Activated CD4-positive, alpha-beta T cell treated with anti-CD3 and anti-CD28 coated beads, Interleukin-10, Interleukin-2, amounts not matched to agents 100 ng/mL and 50 ng/mL, durations not matched to agents 16 hours and 8 hours (primary cell): ENCODE measurements at places on chromosomes 7 and 10.
A peak's percentile ranks its signal among the peaks of the same experiment; 100 is the strongest.

DNA sequence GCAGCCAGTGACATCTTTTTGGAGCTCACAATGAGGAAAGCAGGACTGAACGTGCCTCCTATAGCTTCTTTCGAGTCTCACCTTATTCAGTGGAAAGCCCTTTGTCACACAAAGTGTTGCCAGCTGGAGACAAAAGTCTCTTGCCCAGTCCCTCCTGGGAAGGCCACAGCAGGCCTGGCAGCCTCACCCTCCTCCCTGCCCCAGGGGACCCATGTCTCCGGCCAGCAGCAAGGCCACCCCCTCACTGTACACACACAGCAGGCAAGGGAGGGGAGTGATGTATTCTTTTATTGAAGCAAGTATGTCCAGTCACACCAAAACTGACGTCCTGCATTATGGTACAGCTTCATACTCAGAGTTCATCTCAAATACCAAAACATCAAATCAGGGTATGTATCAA lies 56.0 kb downstream of the CSGALNACT2 start:
- DNase-seq: no peak

GRCh38 chr7:82714883-82715282 lies 271.3 kb upstream of the CACNA2D1 start:
- no peak for DNase-seq

GRCh38 chr10:91820144-91820543 lies 21.9 kb downstream of the TNKS2 start:
- no peak for DNase-seq

DNA sequence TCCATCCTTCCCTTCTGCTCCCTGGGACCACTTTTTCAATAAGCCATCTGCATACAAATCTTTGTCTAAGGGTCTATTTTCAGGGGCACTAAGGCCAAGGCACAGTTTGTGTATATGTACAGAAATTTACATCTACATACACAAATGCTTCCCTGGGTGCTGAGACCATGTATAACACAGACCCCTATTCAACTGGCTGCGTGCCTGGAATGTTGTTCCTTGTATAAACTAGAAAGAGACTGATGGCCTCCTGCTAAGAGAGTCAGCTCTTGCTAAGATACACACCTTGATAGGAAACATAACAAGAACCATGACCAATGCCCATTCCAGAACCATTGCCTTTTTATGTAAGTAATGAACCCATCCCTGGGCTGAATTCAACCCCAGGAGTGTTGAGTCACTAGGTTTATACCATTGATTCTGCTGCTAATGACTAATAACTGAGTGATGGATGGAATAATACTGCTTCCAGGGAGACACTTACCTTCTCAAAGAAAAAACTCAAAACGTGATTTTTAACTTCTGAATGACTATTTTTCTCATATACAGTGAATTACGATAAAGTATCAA lies 290.7 kb downstream of the FGFR2 start:
- no peak for DNase-seq

GRCh38 chr7:26700386-26700785 lies 164.0 kb downstream of the SKAP2 start:
- no peak for DNase-seq

GRCh38 chr7:152395112-152395511 lies 40.7 kb downstream of the KMT2C start:
- no peak for DNase-seq

GRCh38 chr7:98314469-98314868 lies 33.0 kb downstream of the BRI3 start:
- no peak for DNase-seq

DNA sequence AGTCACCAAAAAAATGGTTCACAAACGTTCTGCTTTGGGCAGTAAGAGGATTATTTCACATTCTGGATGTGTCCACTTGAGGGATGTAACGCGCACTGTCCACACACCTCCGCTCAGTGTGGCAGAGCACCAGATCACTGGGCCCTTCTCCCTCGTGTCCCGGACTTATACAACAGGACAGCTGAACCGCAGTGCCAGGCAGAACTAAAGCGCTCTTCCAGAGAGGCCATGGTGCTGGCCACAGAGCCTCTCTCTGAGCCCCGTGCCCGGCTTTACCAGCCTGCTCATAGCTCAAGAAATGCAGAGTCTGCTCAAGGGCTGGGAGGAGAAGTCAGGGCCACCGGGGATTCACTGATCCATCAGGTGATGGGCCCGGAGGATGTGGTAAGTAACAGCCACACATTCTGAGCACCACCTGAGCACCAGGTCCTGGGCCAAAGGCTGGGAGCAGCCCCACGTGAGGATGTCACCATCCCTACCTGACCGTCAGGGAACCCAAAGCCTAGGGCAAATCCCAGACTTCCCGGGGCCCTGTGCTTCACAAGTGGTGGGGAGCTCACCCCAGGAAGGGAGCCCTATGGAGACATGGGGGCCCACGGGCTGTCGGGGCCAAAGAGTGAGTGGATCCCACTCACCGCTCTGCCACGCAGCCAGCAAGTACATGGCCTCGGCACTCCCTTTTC lies 74.9 kb downstream of the FAM53B start:
- DNase-seq: no peak

- DNase-seq: no peak
These were observed 11.4 kb upstream of the TACR2 start for GRCh38 chr10:69428165-69428564.

GRCh38 chr7:84216472-84216871 lies 21.9 kb upstream of the SEMA3A start:
- DNase-seq: no peak

DNA sequence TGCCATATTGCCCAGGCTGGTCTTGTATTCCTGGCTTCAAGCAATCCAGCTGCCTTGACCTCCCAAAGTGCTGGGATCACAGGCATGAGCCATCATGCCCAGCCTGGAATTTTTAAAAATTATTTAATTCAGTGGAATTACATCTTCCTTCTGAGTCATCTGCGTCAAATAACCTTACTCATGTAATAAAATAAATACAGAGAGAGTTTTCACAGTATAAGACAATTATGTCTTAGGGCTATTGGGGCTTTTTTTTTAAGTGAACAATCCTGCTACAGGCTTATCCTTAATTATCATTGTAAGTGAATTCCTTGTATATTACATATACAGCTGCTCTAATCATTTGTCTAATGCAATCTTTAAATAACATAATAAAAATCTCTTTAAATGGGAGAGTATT lies 108.3 kb downstream of the MAPK8 start:
- DNase-seq: no peak

GRCh38 chr10:33706746-33707145 lies 372.3 kb upstream of the NRP1 start:
- no peak for DNase-seq

DNA sequence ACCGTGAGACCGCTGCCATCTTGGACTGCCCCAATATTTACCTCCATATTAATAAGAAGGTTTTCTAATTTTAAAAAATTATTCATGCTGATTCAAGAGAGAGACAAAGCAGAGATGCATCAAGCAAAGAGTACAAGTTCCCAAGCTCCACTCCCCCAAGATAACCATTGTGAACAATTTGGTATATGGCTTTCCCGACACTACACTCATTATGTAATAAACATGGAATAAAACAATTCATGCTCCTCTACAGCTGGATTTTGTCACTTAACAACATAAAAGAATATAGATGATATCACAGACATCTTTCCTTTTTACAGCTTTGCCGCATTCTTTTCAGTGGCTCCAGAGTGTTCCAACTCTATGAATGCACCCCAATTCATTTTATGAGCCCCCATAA lies 307.6 kb downstream of the FGFR2 start:
- no peak for DNase-seq

- DNase-seq: peak; percentile 13
These were observed 144.6 kb upstream of the TMEM106B start for GRCh38 chr7:12066521-12066920.

GRCh38 chr7:4613846-4614548 lies 68.1 kb upstream of the FOXK1 start:
- no peak for DNase-seq

- DNase-seq: no peak
These were observed 15.5 kb upstream of the CRCP start for GRCh38 chr7:66099232-66099550.

GRCh38 chr7:129780974-129781927 lies 169.7 kb downstream of the NRF1 start:
- peak; percentile 21 for DNase-seq

DNA sequence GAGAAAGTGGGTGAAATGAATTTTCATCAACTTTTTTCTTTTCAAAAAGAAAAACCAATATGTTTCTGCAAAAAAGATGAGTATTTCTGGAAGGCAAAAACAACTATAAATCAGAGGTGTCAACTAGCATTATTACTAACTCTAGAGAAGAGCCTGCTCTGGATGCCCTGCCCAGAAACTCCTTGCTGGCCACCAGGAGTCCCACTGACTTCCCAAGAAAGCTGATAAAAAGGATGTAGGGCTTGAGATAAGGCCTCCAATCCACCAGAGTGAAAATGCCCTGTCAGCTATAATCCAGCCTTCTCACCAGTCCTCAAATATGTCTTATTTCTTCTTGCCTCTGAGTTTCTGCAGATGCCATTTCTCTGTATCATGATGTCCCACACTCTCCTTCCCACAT lies 16.7 kb upstream of the FZD1 start:
- no peak for DNase-seq

GRCh38 chr10:131641231-131641630 lies 259.6 kb upstream of the PPP2R2D start:
- DNase-seq: peak; percentile 83

DNA sequence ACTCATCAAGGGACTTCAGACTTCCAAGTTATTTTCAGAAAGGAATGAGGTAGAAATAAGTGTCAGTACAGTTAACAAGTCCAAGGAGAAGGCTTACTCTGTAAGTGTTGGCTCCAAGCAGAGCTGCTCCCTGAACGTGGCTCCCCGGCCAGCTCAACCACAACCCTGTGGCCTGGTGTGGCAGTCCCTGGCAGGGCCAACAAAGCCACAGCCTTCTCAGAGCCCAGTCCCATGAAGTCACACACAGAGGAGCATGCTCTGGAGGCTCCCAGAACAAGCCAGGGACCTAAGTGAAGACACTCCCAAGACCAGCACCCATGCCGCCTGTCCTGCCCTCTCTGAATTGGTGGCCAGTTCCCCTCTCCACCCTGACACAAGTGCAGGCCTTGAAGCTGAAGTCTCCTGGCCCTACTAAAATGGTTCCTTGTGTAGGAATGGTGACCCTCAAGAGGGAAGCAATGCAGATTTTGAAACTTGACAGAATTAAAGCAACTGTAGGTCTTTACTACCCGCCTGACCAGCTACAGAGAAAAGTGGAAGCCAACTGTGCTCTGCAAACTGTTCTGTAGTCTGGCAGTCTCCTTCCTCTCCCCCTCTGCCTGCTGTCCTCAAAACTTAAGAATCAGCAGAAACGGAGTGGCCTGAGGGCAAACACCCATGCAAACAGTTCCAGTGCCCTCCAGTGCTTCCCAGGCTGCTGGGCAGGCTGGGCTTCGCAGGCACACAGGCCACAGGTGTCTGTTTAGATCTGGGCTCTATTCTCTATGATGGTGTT lies 51.1 kb downstream of the NOD1 start:
- no peak for DNase-seq

DNA sequence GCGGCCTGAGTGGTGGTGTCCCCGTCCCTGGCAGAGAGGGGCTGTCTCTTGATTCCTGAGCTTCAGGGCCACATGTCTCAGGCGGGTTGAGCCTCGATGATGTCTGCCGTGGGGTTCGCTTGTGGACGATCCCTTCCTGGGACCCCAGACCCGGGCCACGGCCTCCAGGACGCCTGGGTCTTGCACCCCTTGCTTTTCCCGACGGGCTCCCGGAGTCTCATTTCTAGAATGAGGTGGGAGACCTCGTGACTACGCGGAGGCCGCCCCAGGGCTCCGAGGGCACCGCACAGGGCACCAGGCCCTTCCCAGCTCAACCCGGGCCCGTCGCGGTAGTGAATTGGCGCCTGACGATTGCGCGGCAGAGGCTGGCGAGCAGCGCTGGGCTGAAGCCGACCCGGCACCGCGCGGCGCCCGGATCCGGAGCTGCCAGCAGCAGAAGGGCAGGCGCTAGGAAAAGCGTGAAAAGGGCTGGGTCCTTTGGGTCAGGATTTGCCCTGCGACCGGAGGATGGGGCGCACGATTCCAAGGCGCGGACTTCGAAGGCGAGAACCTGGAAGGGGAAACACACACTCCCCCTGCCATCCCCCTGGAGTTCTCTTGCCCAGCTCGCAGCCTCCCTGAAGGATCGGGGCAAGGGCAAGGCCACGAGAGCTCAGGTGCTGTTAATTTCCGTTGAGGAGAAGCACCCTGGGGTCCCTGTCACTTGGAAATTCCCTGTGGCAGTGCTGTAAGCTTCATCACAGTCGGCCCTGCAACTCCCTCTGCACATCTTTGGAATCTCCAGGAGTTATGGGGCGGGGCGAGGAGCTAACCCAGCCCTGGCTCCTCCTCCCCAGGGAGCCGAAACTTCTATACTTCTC lies 15.5 kb downstream of the TLX1 start:
- no peak for DNase-seq

DNA sequence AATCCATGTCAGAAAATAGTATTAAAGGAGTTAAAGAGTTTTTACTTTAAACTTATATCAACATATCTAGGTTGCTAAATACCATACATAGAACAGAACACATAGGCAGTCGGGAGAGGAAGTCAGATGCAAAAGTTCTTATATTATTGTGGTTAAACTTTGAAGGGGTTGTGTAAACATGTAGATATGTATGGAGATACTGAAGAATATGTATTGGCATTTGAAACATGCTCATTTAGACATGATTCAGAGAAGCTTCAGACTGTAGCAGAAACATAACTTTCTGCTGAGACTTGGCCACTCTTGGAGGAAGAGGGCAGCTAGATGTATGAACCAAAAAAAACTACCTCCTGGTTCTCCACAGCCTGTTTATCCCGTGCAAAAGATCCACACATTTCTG lies 103.5 kb upstream of the FERD3L start:
- DNase-seq: no peak

- no peak for DNase-seq
These were observed 176.0 kb upstream of the SVIL start for GRCh38 chr10:29810816-29811215.

DNA sequence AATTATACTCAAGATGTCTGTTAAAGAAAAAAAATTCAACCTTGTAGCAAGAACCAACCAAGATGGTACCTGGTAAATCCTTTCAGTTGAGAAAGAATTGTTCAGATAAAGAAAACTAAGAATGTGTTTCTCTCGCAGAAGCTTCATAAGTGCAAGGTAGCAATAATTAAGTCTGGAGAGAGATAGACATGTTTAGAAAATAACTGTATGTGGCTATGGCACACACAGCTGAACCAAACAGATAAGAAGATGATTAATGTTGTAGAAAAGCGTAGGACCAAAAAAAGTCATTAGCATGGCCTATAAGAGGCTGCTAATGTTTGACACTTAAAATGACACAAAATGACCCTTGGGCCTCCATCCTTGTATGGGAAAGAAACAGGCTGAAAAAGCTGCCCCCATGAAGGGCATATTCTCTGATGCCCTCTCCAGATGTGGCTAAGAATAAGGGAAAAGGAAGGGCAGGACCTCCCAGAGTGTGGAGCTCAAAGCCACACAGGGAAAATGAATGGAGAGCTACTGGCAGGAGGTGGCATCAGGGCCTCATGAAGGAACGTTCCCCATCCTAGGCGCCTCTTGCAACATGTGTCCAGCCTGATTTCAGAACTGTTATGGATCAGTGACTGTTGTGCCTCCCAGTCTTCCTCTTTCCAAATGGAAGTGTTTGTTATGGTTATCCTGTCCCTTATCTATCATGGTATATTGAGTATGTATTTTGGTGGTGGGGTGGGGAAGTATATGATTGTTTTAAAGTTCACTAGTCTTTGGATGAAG lies 30.7 kb downstream of the TLL2 start:
- no peak for DNase-seq

GRCh38 chr10:47336387-47337134 lies 11.6 kb upstream of the RBP3 start:
- no peak for DNase-seq
